Kidney tubule cell (primary cell): ENCODE measurements at places on chromosomes 3 and 15.
A peak's percentile ranks its signal among the peaks of the same experiment; 100 is the strongest.

DNA sequence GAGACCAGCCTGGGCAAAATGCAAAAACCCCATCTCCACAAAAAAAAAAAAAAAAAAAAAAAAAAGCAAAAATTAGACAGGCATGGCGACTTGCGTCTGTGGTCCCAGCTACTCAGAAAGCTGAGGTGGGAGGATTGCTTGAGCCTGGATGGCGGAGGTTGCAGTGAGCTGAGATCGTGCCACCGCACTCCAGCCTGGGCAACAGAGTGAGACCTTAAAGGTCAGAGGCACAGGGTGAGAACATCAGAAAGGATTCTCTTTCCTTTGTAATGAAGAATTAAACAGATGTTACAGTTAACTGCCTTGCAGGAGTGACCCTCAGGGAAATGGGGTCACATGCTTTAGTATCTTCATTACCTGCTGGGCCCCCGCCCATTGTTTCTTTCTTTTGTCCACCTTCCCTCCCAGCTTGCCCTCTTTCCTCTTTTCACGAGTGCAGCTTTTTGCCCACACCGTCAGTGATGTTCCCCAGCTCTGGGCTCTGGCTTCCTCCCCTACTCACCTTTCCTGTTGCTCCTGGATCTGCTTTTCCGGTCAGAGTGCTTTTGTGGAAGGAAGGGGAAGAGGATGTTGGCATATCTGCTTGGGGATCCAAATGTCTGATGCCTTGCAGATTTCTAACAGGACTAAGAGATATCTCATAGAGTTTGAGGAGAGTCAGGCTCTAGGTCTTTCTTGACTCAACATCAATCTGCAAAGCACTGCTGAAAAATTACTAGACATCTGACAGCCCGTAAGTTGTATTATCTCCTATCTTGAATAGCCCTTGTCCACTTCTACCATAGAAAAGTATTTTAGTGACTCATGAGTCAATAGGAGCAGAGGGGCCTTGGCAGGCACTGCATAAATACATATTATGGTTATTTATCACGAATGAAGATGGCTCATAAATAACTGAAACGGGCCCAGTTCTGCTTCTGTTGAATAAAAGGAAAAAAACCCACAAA, 35.6 kb upstream of the NDUFB4 start:
- no peak for DNase-seq

GRCh38 chr15:49187549-49188245, 17.6 kb downstream of the GALK2 start:
- peak; percentile 57 for DNase-seq

DNA sequence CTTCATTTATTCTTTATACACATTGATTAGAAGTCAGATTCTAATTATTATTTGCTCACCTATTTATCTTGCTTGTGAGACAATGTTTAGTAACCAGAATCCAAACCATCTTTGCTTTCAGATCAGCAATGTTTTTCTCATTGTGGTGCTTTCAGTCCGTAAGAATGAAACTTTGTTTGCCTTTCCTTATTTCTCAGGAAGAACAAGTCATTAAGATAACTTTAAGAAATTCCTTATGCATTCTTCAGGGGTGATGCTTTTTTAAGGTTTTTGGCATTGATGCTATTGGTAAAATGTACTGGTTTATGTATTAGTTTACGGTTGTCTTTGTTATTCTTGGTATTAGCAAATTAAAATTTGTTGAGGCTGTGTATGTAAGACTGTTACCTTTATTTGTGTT, 120.8 kb upstream of the POU1F1 start:
- DNase-seq, result no peak

GRCh38 chr3:178434206-178434805, 101.9 kb upstream of the KCNMB2 start:
- peak; percentile 11 for DNase-seq

GRCh38 chr15:57003418-57003817, 85.0 kb downstream of the TCF12 start:
- no peak for DNase-seq

DNA sequence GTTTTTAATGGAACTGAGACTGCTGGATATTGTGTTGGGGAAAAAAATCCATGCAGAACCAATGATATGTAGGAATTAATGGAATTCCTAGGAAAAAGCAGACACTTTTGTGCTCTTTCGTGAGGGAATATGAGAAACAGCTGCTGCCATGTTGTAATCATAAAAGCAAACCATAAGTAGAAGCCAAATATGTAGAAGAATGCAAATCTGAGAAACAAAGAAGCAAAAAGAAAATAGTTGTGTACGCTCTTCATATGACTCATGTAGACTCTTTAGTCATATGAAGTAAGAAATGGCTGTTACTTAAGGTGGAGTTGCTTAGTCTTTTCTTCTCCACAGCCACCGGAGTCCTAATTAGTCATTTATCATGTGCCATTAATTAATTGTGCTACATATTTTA, 298.6 kb upstream of the ZNF717 start:
- DNase-seq, result no peak

- no peak for DNase-seq
Observed at GRCh38 chr15:37102305-37103162, 2.2 kb upstream of the MEIS2 start.

- peak; percentile 97 for DNase-seq
Observed at GRCh38 chr3:99651531-99651930, 13.1 kb downstream of the COL8A1 start.

DNA sequence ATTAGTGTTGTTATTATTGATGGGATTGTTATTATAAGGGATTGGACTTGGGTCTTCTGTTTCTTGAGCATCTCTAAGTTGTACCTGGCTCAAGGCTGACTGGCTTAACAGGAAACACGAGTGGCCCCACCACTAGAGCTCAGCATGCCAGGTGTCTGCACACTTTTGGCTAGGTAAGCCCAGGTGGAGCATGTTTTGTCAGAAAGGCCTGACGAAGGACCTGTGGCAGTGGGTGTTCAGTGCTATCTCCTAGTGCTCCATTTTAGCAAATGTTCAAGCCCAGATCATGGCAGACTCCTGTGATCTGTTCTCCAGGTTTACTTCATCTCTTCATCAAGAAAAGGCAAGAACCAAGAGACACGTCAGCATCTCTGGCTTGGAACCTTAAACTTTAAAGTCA, 3.4 kb downstream of the MAP2K5 start:
- DNase-seq, result no peak

GRCh38 chr15:50973605-50974004, 65.1 kb downstream of the AP4E1 start:
- no peak for DNase-seq

DNA sequence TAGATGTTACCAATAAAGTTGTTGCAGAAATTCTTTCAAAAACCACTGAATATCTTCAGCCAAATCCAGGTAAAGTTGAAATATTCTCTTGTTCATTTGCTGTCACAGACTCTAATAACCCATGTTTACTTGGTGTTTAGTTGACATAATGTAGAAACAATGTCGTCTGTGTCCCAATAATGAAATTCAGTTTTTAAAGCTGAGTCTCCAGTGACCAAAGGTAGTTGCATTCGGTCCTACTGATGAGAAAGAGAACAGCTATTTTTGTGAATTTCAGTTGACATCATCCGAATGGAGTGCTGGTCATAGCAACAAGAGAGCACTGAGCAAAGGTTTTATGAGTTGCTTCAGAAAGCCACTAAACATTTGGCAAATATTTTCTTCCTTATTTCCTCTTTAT, 88.8 kb upstream of the ADAMTSL3 start:
- DNase-seq, result peak; percentile 20

GRCh38 chr15:48644467-48644826, 1.1 kb downstream of the FBN1 start:
- no peak for DNase-seq

GRCh38 chr3:72439321-72440183, 408.7 kb downstream of the SHQ1 start:
- DNase-seq, result no peak

DNA sequence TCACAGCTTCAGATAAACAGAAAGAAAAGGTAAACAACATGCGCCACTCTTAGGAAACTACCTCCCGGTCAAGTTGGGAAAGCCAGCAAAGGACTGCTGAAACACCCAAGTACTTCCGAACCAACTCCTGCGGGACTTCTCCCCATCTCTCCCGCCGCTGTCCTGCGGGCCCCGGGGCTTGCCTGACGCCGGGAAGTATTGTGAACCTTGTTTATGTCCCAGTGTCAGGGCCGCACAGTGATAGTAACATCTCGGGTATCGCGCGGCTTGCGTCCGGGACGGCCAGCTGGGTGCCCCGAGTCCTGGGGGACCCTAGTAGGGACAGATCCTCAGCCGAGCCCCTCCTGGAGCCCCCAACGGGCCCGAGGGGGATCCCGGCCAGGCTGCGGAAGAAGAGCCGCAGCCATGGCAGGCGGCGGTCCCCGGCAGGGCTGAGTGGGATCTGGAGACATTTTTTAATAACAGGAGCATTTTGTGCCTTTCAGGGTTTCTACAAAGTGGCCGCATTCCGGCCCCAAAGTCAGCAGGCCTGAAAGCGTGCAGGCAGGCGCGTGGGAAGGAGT, 756 bp downstream of the CLPX start:
- DNase-seq, result peak; percentile 57

GRCh38 chr3:80734920-80735319, 967.1 kb upstream of the ROBO1 start:
- no peak for DNase-seq

GRCh38 chr3:152156880-152157279, 111.8 kb upstream of the MBNL1 start:
- DNase-seq, result no peak

GRCh38 chr3:116423374-116423773, 21.9 kb downstream of the LSAMP start:
- no peak for DNase-seq

DNA sequence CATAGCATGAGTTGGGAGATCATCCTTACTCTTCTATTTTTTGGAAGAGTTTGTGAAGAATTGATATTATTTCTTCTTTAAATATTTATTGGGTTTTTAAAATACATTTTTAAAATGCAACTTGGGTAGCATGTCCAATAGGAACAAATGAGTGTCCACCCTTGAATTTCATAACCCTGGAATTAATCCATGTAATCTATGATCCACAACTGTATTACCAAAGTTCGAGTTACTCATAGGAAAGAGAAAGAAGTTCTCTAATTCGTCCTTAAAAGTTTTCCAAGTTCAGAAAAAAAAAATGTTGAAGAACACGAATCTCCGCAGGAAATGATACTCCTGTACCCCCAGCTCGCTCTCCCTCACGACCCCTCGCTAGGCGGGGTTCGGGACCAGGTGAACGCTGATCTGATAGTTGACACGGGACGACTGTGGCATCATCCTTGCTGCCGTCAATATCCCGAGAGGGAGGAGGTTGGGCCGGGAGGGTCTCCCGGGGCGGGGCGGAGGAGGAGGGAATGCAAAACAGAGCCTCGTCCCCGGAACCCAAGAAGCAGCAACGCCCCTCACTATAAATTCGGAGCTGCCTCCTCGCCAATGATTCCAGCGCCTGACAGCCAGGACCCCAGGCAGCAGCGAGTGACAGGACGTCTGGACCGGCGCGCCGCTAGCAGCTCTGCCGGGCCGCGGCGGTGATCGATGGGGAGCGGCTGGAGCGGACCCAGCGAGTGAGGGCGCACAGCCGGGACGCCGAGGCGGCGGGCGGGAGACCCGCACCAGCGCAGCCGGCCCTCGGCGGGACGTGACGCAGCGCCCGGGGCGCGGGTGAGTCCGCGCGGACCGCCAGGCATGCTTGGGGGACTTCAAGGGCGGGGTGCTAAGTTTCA, at the start of gene AGTR1:
Gene AGTR1, plus strand, starts transcription at position 598 of the 884 bp plus-strand sequence. CDS start 43,133 bp downstream, outside the sequence.
- no peak for DNase-seq

- DNase-seq, result no peak
Observed at GRCh38 chr15:99341786-99342185, 90.5 kb downstream of the LRRC28 start.

GRCh38 chr3:168295027-168295426, 199.3 kb upstream of the GOLIM4 start:
- DNase-seq, result no peak
